Stimulated activated CD8-positive, alpha-beta memory T cell treated with anti-CD3 and anti-CD28 coated beads, Interleukin-7, amount 100 ng/mL, for 1 hour (primary cell): ENCODE measurements at places on chromosomes 11 and 22.

DNA sequence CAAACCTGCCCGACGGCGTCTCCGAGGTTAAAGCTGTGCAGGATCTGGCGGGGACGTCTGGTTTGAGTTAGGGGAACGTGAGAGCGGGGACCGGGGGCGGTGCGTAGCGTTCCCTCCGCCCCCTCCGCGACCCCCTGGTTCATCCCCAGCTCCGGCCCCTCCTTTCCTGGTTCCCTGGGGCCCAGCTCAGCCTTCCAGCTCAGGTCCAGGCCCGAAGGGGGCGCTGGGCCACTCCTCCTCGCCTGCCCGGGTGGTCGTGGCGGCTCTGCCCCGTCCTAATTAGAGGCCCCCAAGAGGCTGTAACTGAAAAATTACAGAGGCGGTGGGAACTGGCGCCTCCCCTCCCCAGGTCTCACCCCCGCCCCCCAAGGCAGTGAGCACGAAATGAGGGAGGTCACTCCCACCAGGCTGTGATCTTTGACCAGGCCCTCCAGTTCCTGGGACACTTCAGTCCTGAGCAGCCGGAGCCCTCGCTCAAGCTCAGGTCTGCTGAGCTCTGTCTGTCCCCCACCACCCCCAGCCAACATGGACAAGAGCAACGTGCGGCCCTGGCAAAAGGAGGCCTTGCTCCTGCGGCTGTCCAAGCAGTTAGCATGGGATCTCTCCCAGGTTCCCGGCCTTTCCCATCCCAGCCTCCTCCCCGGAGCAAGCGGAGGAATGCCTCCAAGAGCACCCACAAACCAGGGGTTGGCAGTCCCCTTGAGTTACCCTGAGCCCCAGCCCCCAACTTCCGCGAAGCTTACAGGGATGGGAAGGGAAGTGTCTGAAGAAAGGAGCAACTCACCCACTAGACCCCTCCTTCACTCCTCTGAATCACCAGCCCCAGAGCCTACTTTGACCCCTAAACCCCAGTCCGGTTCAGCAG is 3.3 kb downstream of the CD248 start:
- no peak for DNase-seq

GRCh38 chr22:33347002-33347401 is 288.8 kb upstream of the SYN3 start:
- no peak for DNase-seq

DNA sequence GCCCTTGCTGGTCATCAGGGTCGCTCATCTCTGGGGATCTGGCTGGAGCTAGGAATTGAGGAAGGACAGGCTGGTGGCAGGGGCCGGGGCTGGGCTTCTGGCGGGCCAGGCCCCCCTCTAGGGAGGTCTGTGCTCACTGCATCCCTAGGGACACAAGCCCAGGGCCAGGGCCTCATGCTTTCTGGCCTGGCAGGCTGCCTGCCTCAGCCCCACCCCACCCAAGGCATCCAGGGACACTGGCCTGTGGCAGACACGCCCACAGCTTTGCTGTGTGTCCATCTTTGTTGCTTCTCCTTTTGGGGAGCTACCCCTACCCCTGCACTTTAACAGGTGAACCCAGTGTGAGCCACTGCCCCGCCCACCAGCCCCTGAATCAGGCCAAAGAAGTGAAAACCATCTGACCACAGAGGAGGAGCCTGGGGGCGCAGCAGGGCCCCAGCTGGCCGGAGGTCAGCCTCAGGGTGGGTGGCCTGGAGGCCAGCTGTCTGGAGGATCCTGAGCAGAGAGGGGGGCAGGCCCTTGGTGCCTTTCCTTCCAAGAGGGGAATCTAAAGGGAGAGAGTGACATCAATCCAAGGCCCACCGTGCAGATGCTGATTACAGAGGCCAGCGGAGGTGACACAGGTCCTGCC is 26.8 kb upstream of the CELSR1 start:
- no peak for DNase-seq

DNA sequence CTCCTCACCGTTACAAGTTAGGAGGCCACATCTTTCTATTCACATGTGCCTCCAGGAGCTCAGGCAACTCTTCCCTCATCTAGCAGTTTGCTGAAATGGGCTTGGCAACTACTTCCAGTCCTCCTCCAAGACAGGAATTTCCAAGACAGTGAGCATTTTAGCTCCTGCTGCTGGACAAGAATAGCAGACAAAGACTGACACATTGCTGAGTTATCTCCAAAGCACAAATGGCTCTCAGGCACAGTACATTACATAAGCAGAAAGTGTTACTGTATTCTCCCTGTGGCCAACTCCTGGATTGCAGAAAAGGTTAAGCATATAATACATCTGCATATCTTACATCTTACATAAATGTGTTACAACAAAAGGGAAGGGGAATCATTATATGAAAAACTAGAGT is 83.2 kb upstream of the POU2AF2 start:
- DNase-seq: no peak

GRCh38 chr11:75260396-75261170 is 20.0 kb downstream of the TPBGL start:
- no peak for DNase-seq

DNA sequence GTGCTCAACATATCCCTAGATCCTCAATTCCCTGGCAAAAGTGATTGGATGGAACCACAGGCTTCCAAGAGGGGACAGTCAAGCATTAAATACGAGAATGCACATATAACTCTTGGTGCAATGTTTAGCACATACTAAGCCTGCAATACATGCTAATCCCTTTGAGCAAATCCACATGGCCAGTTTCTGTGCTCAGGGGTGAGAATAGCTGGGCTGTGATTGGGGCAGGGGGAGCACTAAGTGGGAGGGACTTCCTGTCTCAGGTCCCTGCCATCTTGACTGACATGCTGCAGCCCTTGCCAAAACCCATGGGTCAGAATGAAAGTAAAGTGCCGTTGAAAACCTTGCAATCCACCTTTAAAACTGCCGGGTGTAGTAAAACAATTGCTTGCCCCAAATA is 2.7 kb upstream of the ADAMTS15 start:
- no peak for DNase-seq

DNA sequence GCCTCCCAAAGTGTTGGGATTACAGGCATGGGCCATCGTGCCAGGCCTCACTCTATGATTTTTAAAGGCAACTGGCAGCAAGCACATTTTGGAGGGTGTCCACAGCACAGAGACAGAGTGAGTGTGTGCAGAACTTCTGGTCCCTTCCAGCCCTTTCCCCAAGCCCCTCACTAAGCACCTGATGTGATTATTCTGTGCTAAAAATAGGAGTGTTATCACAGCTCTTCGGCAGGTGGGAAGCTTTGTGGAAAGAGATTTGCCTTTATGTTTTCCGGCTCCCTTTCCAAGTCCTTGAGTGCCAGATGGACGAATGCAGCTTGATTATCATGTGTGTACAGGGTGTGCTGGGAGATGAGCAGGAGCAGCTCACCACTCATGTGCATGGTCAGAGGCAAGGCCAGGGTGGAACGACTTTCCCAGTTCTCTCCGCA is 310.8 kb downstream of the DDX10 start:
- no peak for DNase-seq

DNA sequence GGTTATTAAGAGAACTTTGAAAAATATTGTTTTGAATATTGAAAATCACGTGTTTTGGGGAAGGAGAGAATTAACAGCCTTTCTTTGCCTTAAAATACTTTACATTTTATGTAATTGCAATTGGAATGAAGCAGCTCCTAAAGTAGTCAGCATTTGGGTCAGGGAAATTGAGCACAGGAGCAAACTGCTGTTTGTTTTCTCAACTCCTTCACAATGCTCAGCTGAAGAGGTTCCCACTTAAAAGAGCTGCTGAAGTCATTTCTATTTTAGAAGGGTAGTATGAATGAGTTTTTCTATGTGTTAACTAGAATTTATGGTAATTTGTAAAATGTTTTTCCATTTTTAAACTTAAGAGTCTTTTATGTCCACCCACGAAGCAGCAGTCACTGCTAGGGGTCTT is 8.1 kb upstream of the UCP2 start:
- no peak for DNase-seq

DNA sequence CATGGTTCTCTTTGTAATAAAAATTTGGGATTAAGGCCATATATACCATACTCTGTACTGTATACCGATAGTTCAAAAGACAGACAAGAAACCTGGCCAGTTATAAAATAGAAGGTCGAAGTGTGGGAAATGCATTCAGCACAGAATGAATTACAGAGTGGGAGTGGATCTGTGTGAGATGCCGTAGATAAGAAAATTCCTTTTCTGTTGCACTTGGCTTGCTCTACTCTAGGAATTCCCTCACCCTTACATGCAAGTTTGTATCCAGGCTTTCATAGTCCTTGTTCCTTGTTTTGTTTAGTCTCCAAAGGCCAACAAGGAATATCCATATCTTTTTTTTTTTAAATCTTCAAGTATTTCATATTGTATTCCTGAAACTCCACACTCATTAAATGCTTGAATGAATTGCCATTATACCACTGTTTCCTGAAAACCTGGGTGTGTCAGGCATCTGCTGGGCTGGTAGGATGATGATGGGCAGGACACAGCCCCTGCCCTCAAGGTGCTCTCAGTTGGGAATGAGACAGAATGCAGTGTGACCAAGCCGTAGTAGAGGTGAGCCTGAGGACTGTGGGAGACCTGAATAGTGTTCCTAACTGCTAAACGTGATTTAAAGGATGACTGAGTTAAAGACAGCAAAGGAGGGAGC is 53.5 kb downstream of the TEAD1 start:
- no peak for DNase-seq

GRCh38 chr11:124068601-124069110 is 27.5 kb upstream of the OR10G7 start:
- DNase-seq: no peak

DNA sequence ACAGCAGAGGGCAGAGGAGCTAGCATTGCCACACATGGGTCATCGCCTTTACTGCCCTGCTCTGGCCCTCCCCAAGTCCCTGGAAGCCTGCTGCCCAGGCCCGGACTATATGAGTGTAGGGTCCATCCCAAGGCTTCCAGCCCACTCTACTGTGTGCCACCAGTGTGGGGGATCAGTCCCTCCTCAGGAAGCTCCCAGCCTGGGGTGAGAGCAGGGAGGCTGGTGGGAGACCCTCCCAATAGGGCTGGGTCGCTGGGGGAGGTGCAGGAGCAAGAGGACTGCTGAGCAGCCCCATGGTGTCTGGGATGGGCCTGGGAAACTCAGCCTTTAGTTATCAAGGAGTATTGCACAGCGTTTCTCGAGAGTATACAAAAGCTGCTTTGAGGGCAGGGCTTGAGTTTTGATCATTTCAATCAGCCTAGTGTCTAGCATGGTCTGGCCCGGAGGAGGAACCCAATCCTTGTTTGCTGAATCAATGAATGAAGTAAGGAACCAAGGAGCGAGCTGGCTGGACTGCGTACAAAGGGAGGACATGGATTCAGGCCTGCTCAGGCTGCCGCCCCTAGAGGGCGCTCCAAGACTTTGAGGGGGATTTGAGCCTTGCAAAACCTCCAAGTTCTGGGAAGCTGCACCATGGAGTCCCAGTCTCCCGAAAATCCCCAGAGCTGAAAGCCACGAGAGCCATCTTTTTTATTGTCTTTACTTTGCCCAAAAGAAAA is 89.0 kb upstream of the PARVA start:
- DNase-seq: no peak

- DNase-seq: no peak
These were observed 5.4 kb downstream of the GNG3 start for GRCh38 chr11:62712861-62713260.
